ENCODE measurements at places on chromosomes 5 and 9.

- DNase-seq: no peak
Observed at GRCh38 chr9:97924386-97924785, 2.1 kb upstream of the TRMO start.

DNA sequence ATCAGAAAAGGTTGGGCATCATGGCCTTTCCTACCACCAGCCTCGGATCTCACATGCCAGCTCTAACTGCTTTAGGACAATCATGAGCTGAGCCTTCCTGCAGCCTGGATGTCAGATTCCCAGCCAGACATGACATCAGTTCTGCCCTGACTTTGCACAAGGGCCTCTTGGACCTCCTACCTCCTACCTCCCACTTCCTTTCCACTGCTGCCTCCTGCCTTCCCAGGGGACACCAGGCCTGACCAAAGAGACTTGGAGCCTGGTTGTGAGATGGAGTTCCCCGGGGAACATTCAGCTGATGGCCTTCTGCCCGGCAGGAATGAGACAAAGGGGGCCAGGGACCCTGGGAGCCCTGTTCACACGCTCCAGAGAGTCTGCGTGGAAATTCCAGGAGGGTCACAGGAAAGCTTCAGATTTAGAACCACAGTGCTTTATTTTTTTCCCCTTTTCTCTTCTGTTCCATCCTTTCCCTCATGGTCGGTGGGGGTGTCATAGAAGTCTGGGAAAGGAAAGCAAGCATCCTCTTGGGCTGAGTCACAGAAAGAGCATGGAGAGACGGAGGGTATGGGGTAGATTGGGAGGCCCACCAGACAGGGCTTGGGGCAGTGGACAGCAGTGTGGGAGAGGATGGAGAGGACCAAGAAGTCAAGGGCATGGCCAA lies 35.4 kb upstream of the IL17B start:
- DNase-seq: no peak

DNA sequence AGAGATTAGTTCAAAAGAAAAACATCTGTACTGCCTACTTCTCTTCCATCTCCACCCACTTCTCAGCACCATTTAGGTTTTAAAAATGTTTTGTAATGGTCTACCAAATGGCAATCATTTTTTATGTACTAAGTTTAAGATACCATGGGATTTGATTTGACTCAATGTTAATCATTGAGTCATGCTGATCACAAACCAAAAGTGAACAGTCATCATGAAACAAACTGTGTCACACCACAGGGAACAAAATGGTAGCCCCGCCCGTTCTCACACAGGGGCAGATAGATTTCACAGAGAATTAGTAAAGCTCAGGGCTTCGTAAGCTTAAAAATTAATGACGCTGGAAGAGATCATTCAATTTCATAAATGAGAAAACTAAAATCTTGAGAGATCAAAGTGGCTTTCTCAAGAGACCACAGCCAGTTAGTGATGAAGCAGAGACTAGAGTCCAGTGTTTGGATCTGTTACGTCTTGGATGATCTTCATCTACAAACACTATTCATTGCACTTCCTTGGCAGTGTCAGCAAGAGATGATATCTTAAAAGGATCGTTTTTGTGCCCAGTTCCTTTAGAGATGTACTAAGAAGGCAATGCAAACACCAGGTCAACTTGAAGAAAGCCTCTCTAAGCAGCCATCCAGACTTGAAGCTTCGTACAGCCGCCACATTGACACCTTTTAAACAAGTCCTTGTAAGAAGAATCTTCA lies 33.9 kb upstream of the TRIO start:
- DNase-seq: no peak

- DNase-seq: no peak
Observed at GRCh38 chr5:39213447-39214207, 5.7 kb downstream of the FYB1 start.

DNA sequence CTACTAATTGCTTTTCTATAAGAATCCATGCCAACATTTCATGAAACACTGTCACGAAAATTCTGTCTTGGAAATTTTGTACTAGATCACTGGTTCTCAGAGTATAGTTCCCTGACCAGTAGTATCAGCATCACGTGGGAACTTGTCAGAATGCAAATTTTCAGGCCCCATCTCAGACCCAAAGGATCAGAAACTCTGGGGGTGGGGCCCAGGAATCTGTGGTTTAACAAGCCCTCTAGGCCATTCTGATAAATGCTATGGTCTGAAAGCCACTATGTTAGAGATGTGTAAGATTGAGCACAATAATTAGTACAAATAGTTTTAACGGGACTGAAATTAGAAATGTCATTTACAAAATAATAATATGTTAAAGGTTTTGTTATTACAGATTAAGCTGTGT lies 615.7 kb upstream of the ARRDC3 start:
- no peak for DNase-seq

GRCh38 chr9:77455312-77455927 lies 192.7 kb downstream of the GNA14 start:
- DNase-seq: peak; percentile 50

GRCh38 chr5:134561871-134562296 lies 36.4 kb downstream of the JADE2 start:
- no peak for DNase-seq

DNA sequence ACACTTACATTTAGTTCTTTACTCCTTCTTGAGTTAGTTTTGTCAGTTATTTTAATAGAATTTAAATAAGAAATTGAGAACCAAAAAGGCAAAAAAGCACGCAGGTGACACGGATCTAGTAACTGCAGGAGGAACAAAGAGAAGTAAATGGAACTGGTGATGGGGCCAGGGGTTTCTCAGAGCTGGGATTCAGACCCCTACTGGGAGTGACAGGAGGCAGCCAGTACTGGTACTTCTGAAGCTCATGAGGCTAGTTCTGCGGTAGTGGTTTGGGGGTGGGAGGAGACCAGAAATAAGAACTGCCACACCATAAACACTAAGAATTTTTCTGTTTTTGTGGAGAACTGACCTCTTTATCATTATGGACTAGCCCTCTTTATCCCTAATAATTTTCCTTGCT lies 48.2 kb downstream of the OXCT1 start:
- DNase-seq: no peak

- DNase-seq: no peak
Observed at GRCh38 chr5:24712947-24713346, 68.2 kb upstream of the CDH10 start.

DNA sequence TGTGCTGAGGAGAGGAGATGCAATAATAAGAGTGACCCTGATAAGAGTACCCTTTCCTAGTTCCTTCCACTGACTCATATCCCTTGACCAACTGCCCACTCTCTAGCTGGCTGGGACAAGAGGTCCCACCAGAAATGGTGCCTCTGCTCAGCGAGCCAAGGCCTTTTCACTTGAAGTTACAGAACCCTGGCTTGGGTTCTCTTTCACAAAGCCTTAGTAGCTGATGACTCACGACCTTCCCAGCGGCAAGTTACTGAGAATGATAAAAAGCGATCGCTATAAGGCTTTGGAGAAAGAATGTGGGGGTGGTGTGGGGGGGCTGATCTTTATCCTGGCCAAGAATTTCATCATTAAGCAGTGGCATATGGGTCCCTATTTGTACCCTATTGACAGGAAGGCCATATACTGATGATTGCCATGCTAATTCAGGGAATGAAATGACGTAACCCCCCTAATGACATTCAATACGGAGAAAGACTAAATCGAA lies 90.3 kb downstream of the FBXO38 start:
- DNase-seq: no peak

DNA sequence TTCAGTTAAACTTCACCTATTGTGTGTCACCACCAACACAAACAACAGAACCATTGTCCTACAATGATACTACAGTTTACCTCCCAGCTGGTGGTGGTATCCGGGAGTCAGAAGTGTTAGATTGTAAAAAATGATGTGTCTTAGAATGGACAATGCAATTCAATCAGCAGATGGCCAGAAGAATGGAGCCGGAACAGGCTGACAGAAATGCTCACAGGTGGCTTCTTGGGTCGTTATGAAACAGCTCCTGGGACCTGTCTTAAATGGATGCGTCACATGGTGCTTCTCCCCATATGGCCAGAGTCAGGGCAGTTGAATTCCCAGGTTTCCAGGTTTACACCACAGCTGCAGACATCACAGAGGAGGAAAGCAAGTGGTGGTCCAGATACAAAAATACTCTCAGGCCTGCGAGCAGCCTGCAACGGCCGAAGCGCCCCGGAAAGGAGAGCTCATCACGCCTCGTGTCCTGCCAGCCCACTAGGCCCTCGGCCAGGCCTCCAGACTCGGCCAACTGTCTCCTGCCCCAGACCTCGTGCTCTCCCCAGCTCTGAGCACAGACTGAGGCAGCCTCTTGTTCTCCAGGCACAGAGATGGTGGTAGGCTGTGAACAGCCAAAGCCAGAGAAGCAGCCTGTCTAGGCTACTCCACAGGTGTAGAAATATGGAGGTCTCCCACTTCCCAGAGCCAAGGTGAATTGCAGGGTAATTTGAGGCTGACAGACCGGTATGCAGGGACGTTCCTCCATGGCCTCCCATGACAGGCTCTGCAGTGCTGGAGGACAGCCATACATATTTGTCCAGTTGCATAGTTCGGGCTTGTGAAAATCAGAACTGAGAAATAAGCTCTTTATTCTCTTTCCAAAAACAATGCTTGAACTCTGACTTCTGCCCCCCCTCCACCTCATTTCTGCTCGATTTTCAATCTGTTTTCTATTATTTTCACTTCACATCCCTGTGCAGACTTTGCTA lies 98.5 kb upstream of the SPATA31C2 start:
- no peak for DNase-seq

- no peak for DNase-seq
Observed at GRCh38 chr9:69433968-69434367, 109.0 kb downstream of the ENTREP1 start.

- no peak for DNase-seq
Observed at GRCh38 chr5:133967698-133968203, 674 bp downstream of the C5orf15 start.

GRCh38 chr5:91469517-91470165 lies 86.5 kb upstream of the ARRDC3 start:
- no peak for DNase-seq

DNA sequence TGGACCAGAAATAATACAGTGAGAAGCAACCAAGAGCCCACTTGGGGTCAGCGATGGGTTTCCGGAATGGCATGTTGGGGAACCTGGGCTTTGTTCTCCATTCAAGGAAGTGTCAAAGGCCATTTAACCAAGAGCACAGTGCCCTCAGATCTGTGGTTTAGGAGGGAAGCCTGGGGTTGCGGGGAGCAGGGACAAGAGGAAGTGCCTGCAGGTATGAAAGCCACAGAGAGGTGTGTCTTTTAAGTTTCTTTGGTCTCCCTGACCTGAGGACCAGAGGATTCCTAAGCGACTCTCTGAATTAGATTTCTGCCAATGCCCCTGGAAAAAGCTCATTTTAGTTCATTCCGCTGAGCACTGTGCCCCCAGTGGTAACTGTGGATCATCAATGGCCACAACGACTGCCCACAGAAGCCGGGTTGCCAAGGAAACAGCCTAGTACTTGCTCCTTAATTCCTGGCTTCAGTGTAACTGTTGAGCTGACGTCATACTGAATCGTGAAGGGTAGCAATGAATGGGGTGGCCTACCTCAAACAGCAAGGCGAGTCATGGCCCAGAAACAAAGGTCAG lies 107.3 kb upstream of the SPIN1 start:
- DNase-seq: no peak

DNA sequence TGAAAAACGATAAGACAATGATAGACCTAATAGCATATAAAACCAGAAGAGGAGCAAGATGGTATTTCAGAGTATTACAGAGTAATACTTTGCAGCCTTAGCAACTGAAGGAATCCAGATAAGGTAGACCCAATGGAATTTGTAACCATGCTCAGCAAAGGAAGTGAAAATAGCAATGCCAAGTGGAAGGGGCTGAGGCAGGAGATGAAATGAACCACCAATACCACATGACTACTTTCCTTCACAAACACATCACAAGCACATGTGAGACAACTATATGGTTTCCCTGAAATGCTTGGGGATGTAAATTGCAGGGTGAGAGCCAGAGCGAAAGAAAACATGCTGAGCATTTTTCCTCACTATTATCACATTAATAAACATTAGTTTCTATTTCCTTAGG lies 79.8 kb upstream of the MELK start:
- DNase-seq: peak; percentile 8

- no peak for DNase-seq
Observed at GRCh38 chr5:89342106-89342876, 459.3 kb upstream of the MEF2C start.
